Activated T-helper 1 cell treated with anti-CD3 and anti-CD28 coated beads, Interleukin-12 subunit alpha, Interleukin-12 subunit beta, Interleukin-2, Interleukin-4 antibody, amounts not matched to agents 30 ng/mL and 10 ng/mL and 1 ng/mL, durations not matched to agents 14 hours and 24 hours and 36 hours (primary cell): ENCODE measurements at places on chromosomes 12 and 14. TPM values are rescaled to one million over a fixed set of nuclear protein-coding genes. Genes with fewer than 3 reads are reported as not detected.

The RPS26 gene
- 35.4 and 38.2 TPM in 2 replicates for total RNA-seq

- H3K36me3 ChIP-seq = no peaks in the 10 kb centered on the region
- no peak overlapping the region for H3K4me3 ChIP-seq
- H3K27me3 ChIP-seq = no peaks in the 10 kb centered on the region
- H3K27ac ChIP-seq = no peak overlapping the region
- no peak for DNase-seq
Observed at GRCh38 chr12:127400221-127400620, 866.7 kb upstream of the TMEM132C start.

GRCh38 chr12:89661706-89662330, 46.8 kb downstream of the ATP2B1 start:
- H3K27me3 ChIP-seq = no peaks in the 10 kb centered on the region
- H3K36me3 ChIP-seq = peaks cover 6% of the 10 kb centered on the region
- peaks cover 28% of the 10 kb centered on the region for H3K4me1 ChIP-seq
- H3K27ac ChIP-seq = no peak overlapping the region
- H3K4me3 ChIP-seq = no peak overlapping the region
- no peak for DNase-seq

The TMEM179 gene
- 0.12 and 0.36 TPM in 2 replicates for total RNA-seq

DNA sequence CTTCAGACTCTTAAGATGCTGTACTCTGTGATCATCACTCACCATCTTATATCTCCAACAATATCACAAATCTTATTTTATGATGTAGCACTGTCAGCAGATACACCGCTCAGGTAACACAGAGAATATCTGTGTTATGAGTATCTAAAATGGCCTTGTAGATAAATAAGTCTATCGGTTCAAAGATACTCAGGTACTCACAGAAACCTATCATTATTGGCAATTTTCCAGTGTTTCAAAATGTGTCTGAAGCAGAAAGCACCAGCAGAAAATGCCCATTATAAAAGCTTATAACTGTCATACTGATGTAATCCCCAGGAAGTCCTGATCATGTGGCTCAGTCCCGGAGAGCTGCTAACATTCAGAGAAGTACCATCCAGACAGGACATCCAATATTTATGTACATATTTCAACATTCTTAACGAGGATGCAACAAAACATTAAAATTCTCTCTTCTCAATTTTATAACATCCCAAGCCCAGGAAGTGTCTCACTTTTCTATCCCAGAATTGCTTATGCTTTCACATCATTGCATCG, 190.7 kb upstream of the LMNTD1 start:
- H3K36me3 ChIP-seq = no peaks in the 10 kb centered on the region
- H3K4me3 ChIP-seq = no peak overlapping the region
- no peak for DNase-seq
- H3K27me3 ChIP-seq = peaks cover 7% of the 10 kb centered on the region
- no peaks in the 10 kb centered on the region for H3K4me1 ChIP-seq

The CIDEB gene
- 18.1 and 18.7 TPM in 2 replicates for total RNA-seq

GRCh38 chr14:63853831-63854293, 1.1 kb downstream of the SYNE2 start:
- H3K27ac ChIP-seq = peak overlapping the region; percentile 97
- DNase-seq = peak; percentile 46
- peaks cover 4% of the 10 kb centered on the region for H3K27me3 ChIP-seq
- peaks cover 48% of the 10 kb centered on the region for H3K4me1 ChIP-seq
- H3K36me3 ChIP-seq = peaks cover 11% of the 10 kb centered on the region

DNA sequence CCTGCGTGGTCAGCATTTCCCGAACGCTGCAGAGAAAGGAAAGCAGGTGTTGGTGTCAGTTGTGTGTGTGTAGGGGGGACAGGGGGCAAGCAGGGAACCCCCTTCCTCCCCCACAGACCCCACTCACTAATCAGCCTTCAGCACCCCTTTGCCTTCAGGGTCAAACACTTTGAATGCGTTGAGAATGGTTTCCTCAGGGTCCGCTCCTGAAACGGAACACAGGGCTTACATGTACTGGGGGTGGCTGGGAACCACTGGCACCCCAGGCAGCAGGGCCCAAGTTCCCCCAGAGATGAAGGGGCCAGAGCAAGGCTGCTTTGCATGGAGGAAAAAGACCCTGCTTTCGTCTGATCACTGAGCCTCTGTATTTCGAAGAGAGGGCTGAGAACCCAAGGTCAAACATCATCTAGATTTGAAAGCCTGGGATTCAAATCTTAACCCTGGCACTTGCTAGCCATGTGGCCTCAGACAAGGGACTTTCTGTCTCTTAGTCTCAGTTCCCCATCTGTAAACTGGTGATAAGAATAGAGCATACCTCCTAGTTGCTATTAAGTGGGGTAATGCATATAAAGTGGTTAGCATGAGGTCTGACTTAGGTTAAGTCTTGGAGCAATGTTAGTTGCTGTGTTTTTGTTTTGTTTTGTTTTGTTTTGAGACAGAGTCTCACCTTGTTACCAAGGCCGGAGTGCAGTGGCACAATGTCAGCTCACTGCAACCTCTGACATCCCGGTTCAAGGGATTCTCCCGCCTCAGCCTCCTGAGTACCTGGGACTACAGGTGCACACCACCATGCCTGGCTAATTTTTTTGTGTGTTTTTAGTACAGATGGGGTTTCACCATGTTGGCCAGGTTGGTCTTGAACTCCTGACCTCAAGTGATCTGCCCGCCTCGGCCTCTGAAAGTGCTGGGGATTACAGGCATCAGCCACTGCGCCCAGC, 7.0 kb downstream of the MYL2 start:
- H3K4me1 ChIP-seq = no peaks in the 10 kb centered on the region
- no peaks in the 10 kb centered on the region for H3K36me3 ChIP-seq
- H3K4me3 ChIP-seq = no peak overlapping the region

DNA sequence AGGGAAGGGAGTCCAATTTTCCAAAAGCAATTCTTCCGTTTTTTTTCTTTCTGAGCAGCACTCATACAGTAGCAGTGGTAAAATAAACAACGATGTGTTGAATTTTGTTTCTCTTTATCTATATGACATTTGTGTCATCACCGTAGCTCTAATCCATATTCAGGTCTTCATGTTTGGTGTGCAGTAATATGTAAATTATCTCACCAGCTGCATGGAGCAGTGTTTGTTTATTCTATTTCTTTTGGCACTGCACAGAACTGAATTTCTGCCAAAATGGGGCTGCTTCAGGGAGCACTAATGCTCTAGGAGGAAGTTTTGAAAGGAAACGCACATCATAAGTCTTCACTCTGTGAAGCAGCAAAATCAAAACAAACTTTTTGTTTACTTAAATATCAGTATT, 130.0 kb upstream of the NPAS3 start:
- H3K4me3 ChIP-seq = no peak overlapping the region
- DNase-seq = no peak
- no peaks in the 10 kb centered on the region for H3K36me3 ChIP-seq
- H3K27ac ChIP-seq = no peak overlapping the region
- H3K27me3 ChIP-seq = no peaks in the 10 kb centered on the region

GRCh38 chr12:66662729-66663128, 16.1 kb downstream of the GRIP1 start:
- no peaks in the 10 kb centered on the region for H3K4me1 ChIP-seq
- H3K4me3 ChIP-seq = no peak overlapping the region
- no peak overlapping the region for H3K27ac ChIP-seq

GRCh38 chr14:105049753-105050550, 15.3 kb downstream of the GPR132 start:
- peaks cover 23% of the 10 kb centered on the region for H3K36me3 ChIP-seq
- H3K27ac ChIP-seq = no peak overlapping the region
- H3K27me3 ChIP-seq = no peaks in the 10 kb centered on the region
- H3K4me1 ChIP-seq = peaks cover 17% of the 10 kb centered on the region
- DNase-seq = no peak

The CCDC196 gene
- not detected in 2 replicates for total RNA-seq

- peaks cover 22% of the 10 kb centered on the region for H3K27me3 ChIP-seq
- no peak overlapping the region for H3K4me3 ChIP-seq
- no peak for DNase-seq
- no peaks in the 10 kb centered on the region for H3K4me1 ChIP-seq
Observed at GRCh38 chr14:38250331-38250730, 5.6 kb downstream of the CLEC14A start.

The HCAR3 gene
- 0.62 and 0.66 TPM in 2 replicates for total RNA-seq

The PTGDR gene
- not detected in 2 replicates for total RNA-seq

- no peaks in the 10 kb centered on the region for H3K4me1 ChIP-seq
- H3K27ac ChIP-seq = no peak within 1 kb of the TSS
- no peak within 1 kb of the TSS for H3K4me3 ChIP-seq
- H3K27me3 ChIP-seq = peaks cover 38% of the 10 kb centered on the region
- no peaks in the 10 kb centered on the region for H3K36me3 ChIP-seq
Observed at GRCh38 chr14:88323086-88323522, at the start of gene KCNK10. Gene KCNK10 (minus strand): TSS chr14:88323269. CDS start chr14:88322798, 471 bp downstream.

DNA sequence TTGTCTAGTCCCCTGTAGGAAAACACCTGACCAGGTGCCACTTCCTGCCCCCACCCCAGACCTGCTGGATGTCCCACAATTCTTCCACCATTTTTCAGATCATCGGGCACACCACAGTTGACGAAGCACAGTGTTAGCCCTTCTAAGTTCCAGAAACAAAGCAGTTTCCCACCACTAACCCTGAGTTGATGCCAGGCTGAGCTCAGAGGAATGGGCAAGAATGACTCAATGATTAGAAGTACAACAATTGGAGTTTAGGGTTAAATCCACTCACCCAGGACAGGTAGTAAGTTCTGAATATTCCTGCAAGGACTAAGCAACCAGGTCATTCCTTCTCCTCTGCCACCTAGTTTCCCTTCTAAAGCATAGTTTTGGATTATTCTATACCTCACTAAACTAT, 979.8 kb downstream of the BCL11B start:
- no peaks in the 10 kb centered on the region for H3K27me3 ChIP-seq
- no peak overlapping the region for H3K27ac ChIP-seq
- no peaks in the 10 kb centered on the region for H3K36me3 ChIP-seq
- H3K4me1 ChIP-seq = peaks cover 5% of the 10 kb centered on the region
- DNase-seq = no peak
- no peak overlapping the region for H3K4me3 ChIP-seq

The NOS1 gene
- not detected in 2 replicates for total RNA-seq

The DDX54 gene
- total RNA-seq = 121 and 133 TPM in 2 replicates

The GLT8D2 gene
- total RNA-seq = 0.13 TPM in 1 of 2 replicates, not detected in the other

GRCh38 chr12:52942901-52943181, 6.1 kb upstream of the KRT18 start:
- DNase-seq = no peak
- H3K27ac ChIP-seq = no peak overlapping the region
- H3K27me3 ChIP-seq = peaks cover 9% of the 10 kb centered on the region

The MYF5 gene
- total RNA-seq = not detected in 2 replicates

GRCh38 chr12:101857043-101857558, 20.3 kb upstream of the DRAM1 start:
- peaks cover 4% of the 10 kb centered on the region for H3K36me3 ChIP-seq
- no peaks in the 10 kb centered on the region for H3K27me3 ChIP-seq
- peaks cover 34% of the 10 kb centered on the region for H3K4me1 ChIP-seq
- H3K4me3 ChIP-seq = no peak overlapping the region

The COPZ1 gene
- 115 and 123 TPM in 2 replicates for total RNA-seq

The TOX4 gene
- total RNA-seq = 77.5 and 86.6 TPM in 2 replicates

DNA sequence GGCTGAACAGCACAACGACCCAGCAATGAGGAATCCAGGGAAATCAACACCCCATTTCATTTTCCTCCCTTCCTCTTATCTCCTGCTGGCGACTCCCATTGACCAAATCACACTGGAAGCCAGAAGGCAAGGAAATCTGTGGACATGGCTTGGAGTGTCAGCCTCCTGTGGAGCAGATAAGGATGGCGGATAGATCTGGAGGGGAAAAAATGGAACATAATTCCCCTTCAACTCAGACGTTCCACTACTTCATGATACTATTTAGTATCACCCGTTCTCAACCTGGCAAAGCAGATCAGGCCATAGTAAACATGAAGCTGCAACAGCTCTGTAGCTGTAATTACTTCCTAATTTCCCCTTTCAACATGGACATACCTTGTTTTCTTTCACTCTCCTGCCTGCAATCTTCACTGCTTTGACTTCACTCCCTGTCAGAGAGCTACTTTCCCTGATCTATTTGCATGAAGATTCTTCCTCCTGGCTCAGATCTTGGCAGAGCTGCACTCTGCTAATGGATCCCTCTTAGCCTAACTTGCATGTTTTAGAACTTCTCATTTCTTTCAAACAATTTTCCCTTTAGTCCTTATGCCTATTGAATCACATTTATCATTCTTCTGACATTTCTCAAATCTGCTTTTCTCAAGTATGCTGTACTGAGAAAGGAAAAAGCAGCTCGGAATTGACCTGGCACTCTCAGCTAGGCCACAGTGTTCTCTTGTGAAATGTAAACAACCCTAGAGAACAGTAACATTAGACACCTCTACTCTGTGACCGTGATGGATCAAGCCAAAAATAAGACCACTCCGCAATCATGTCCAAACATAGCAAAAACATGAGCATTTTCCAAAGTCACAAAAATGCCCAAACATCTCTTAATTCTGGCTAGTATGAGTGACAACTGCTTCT, 135.1 kb downstream of the ETNK1 start:
- H3K27me3 ChIP-seq = peaks cover 5% of the 10 kb centered on the region
- H3K36me3 ChIP-seq = no peaks in the 10 kb centered on the region
- H3K4me3 ChIP-seq = no peak overlapping the region

The NTF3 gene
- not detected in 2 replicates for total RNA-seq

GRCh38 chr12:12676605-12677004, 19.4 kb downstream of the GPR19 start:
- DNase-seq = no peak
- H3K36me3 ChIP-seq = peaks cover 6% of the 10 kb centered on the region
- H3K4me1 ChIP-seq = peaks cover 21% of the 10 kb centered on the region
- H3K27me3 ChIP-seq = no peaks in the 10 kb centered on the region

DNA sequence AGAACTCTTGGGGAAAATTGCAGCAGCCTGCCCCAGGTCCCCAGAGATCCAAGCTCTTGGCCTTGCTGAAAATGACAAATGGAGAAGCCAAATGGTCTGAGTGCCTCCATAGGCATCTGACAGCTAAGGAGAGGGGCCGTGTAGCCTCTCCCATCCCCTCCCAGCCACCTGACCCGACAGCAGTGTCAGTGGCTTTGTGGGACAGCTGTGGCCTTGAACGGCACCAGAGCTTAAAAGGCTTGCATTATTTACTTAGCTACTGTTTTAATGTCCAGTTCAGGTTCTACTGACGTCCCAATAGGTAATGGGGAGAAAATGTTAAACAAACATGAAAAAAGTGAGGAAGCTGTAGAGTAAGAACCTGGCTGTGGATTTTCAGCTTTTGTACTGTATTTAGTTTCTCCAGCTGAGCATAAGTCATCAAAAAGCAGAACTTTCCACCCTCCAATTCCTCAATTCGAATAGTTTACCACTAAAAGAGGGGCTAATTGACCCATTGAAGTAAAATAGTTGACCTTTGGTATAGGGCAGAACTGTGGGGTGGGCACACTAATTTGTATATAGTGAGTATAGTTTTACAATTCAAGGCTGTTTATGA, 50.0 kb downstream of the FOS start:
- H3K27me3 ChIP-seq = peaks cover 12% of the 10 kb centered on the region
- no peaks in the 10 kb centered on the region for H3K36me3 ChIP-seq
- H3K4me3 ChIP-seq = no peak overlapping the region
- no peak for DNase-seq
- H3K4me1 ChIP-seq = peaks cover 11% of the 10 kb centered on the region

DNA sequence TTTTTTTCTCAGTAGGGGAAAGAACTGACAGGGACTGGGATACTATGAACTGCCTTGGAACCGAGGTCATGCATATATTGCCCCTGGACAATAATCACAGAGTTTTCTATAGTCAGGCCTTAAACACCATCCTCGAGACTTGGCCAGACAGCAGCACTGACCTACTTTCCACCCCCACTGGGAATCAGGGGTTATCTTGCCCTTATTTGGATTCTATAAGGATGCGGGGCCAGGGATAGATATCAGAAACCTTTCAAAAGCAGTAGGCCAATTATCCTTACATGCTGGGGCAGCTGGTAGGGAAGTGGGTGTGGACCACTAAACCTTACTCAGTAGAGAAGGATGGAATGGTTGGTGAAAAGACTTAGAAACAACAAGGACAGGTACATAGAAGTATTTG, 2.0 kb downstream of the ZNF219 start:
- no peak overlapping the region for H3K27ac ChIP-seq
- peak overlapping the region; percentile 85 for H3K4me3 ChIP-seq
- H3K36me3 ChIP-seq = peaks cover 2% of the 10 kb centered on the region
- peaks cover 19% of the 10 kb centered on the region for H3K27me3 ChIP-seq
